SHP77 (cell line): ENCODE measurements at places on chromosomes 11 and 22.
A peak's percentile ranks its signal among the peaks of the same experiment; 100 is the strongest.

GRCh38 chr11:12288212-12288930 lies 89.0 kb upstream of the PARVA start:
- DNase-seq, result peak; percentile 68

DNA sequence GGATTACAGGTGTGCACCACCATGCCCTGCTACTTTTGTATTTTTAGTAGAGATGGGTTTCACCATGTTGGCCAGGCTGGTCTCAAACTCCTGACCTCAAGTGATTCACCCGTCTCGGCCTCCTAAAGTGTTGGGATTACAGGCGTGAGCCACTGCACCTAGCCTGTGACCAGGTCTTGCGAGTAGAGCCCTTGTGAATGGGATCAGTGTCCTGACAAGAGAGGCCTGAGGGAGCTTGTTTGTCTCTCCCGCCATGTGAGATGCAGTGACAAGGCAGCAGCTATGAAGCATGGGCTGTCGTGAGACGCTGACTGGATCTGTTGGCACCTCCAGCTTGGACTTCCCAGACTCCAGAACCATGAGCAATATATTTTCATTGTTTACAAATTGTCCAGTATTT lies 69.3 kb downstream of the LRRC32 start:
- no peak for DNase-seq

DNA sequence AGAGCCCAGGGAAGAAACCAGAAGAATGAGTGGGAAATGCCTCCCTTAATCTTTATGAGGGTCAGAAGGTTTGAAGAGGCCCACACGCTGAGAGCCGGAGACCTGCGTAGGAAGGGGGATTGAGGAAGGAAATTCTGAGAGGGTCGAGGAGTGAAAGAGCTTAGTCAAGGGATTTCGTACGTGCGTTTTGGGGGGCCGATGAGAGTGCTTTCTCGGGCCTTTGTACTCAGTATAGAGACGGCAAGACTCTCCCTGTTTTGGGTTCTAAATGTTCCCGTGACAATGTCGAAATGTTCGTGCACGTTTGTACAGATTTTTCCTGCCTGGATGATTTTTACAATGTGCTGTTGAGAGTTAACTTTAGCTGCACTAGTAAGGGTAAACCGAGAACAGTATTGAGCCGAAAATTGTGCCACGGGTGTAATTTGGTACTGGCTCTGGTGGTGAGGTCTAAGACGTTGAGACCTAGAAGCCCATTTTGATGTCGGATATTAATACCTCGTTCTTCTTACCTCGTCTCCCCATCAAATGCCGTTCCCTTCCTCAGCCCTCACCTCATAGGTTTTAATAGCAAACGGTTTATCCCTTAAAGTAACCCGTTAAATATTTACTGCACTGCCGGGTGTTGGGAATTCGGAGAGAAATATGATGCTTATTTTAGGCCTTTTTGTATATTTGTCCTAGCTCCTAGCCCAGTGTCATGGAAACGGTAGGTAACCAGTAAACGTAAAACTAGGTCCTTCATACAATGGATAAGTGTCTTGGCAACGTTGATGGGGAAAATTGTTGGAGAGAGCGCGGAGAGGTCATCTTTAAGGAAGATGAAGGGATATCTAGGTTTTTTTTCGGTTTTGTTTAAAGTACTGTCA lies 734 bp downstream of the C11orf58 start:
- no peak for DNase-seq

DNA sequence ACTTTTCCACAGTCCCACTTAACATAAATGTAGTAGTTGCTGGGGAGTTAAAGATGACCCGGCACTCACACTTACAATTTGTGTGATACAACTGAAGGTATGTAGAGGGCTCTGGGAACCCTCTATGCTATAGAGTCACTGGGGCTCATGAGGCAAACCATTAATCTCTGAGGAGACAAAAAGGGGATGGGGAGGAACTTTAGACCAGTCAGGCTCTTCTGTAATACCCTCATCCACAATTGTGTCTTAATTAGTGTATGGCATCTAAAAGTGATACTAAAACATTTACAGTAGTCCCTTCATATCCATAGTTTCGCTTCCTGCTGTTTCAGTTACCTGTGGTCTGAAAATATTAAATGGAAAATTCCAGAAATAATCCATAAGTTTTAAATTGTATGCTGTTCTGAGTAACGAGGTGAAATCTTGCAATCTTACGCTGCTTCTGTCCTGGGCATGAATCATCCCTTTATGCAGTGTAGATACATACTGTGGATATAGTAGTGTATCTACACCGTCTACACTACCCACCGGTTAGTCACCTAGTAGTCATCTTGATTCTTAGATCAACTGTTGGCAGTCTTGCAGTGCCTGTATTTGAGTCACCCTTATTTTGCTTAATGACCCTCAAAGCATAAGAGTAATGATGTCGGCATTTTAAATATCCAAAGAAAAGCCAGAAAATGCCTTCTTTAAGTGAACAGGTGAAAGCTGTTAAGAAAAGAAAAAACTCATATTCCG lies 12.2 kb downstream of the CBL start:
- DNase-seq, result no peak

DNA sequence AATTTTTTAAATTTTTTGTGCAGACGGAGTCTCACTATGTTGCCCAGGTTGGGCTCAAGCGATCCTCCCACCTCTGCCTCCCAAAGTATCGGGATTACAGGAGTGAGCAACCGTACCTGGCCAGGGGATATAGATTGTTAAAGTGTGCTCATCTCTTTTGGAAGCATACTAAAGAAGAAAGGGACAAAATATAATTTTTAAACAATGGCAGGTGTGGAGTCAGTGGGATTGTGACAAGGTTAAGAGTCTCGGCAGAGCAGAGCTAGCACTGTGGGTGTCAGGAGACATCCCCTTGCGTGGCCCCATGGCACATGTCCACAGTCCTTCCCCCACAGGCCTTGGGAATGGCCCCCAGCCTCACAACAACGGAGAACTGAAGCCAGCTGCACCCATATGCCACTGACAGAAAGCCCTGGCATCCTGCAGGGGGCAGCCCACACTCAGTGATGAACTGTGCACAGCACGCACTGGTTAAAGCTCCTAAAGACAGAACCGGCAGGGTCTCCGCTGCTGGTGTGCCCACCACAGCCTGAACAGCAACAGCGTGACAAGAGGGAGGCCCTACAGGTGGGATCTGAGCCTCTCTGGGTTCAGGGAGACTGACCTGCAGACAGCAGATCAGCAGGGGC lies 29.9 kb downstream of the SERPIND1 start:
- peak; percentile 20 for DNase-seq

DNA sequence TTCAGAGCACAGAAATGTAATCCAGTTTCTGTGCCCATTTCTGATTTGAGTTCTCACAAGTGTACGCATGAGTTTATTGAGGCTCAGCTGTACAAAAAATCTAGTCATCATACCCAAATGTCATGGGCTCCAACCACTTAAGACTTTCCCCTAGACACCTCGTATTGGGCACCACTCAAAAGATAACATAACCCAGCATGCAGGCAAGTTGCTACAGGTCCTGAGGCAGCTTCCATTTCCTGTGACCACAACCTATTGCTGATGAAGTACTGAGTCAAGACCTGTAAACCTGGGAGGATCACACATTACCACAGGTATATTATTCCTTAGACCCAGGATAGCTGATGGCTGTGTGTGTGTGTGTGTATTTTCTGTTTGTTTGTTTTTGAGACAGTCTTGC lies 95.2 kb downstream of the MRTFA start:
- DNase-seq, result no peak

DNA sequence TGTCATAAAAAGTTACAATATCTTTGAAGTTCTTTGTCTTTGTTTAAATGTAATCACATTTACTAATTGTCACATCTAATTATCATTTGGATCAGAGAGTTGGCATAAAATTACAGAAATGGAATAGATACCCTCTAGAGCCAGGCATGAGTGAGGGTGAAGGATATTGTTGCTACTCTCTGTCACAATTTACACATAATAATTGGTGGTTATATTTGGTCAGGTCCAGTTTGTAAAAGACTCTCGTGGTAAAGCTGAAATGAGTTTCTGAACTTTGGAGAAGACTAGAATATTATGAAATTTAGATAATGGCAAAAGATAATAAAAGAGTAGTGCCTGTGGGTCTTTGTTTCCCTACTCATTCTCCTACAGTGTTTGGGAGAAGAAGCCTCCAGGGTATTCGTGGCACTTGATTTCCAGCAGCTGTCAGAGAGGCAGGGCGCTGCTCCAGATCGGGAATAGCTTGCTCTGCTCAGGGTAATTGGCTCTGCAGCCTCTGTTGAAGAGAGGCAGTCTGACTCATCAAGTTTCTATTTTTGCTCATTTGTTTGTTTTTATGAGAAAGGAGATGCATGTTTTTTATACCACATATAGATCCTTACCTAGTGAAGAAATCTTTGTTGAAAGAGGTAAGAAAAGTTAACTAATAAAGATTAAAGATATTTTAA lies 349.9 kb downstream of the CNTN5 start:
- peak; percentile 79 for DNase-seq

- DNase-seq, result no peak
Measured at GRCh38 chr11:46692450-46692849, 8.0 kb downstream of the ARHGAP1 start.

DNA sequence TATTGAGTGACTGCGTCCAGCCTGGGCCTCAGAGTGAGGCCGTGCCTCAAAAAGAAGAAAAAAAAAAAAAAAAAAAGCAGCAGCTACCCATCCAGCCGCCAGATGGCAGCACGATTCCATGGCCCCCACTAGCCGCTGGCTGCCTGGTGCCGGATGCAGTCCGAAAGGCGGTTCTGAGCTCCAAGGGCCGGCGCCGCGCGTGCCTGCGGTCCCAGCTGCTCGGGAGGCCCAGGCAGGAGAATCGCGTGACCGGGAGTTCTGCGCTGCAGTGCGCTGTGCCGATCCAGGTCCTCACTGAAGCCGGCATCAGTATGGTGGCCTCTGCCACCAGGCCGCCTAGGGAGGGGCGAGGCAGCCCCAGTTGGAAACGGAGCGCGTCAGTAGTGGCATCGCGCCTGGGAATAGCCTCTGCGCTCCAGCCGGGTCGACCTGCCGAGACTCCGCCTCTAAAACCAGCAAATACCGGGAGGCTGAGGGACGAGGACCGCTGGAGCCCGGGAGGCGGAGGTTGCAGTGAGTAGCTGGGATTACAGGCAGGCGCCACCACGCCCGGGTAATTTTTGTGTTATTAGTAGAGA lies 19.3 kb downstream of the SCARF2 start:
- DNase-seq, result peak; percentile 59

GRCh38 chr11:30000986-30001750 lies 15.7 kb downstream of the KCNA4 start:
- no peak for DNase-seq

DNA sequence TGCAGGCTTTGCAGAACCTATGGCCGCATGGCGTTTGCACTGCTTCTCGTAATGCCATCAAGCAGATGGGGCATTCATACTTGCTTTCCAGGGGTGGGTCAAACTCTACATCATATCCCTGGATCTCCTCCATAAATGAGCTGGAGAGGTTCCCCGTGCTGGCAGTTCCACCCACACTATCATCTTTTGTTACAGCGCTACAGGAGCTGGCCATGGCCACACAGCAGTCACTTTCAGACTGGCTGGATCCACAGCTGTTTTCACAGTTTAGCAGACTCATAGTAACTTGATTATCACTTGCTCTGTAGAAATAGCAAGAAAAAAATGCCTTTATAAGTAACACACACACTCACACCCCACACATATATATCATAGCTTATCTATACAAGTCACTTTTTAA lies 8.8 kb downstream of the TRAF6 start:
- DNase-seq, result no peak

- DNase-seq, result no peak
Measured at GRCh38 chr11:16669799-16670415, 68.5 kb upstream of the C11orf58 start.

DNA sequence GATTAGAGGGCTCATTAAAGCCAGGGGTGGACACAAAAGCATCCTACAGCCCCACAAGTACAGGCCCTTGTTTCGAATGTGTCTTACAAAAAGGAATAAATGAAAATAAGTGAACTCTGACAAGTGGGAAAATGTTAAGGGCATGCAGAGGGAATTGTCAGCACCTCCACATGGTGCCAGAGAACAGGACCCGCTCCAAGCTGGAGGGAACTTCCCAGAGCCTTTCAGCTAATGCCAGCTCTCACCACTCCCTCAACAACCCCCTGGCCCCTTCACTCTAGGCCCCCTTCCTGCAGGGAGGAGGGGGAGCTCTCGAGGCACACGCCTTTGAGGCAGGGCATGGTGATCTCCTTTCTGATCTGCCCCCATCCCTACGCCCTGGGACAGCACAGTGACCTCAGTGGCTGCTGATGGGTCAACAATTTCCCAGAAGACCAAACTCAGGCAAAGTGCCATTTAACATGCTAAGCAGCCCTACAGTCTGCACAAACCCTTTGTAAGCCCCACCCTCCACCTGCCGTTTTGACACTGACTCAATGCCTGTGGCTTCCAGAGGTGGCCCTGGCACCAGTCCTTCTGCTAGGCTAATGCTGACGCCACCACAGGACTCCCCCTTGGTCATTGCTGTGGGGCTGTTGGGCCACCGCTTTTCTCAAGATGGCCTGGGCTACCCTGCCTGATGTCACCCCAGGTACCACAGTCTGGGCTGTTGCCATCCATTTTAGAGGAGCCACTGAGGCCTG lies 12.5 kb upstream of the CHST1 start:
- DNase-seq, result no peak

- DNase-seq, result no peak
Measured at GRCh38 chr11:19670030-19670791, 42.4 kb upstream of the NAV2 start.

DNA sequence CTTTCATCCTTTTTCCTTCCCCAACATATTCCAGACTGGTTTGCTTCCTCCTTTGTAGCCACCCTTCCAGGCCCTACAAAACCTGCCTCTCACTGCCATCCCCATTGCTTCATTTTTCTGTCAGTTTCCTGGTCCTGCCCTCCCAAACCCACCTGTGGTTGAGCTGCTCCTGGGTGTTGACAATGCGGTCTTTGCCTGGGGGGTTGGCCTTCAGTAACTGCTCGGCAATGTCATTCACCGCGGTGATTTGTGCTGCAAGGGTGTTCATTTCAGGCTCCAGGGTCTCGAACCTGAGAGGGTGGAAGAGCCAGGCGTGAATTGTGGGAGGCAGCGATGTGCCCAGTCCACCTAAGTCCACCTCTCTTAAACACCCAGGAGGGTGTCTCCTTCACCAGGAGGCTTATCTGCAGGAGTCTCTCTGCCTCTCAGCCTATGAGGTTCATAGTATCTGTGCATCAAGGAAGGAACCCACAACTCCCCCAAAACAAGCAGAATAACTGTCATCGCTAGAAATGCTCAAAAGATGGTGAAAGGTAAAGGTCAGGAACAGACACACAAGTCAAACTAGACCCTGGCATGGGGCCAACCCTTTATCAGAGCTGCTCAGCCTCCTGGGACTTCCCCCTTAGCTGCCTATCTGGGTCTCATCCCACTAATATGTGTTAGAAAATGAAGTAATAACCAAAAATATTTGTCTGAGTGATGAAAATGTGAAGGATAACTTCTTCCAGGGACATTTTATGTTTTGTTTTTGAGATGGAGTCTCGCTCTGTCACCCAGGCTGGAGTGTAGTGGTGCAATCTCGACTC lies 23.9 kb upstream of the RBM4B start:
- no peak for DNase-seq

- no peak for DNase-seq
Measured at GRCh38 chr11:31417357-31417756, 47.7 kb downstream of the DNAJC24 start.
